ENCODE measurements at places on chromosomes 1 and 21. TPM values are rescaled to one million over a fixed set of nuclear protein-coding genes. Genes with fewer than 3 reads are reported as not detected.

- H3K27ac ChIP-seq = no peak overlapping the region
- H3K36me3 ChIP-seq = no peaks in the 10 kb centered on the region
- H3K4me3 ChIP-seq = no peak overlapping the region
- H3K27me3 ChIP-seq = peaks cover 57% of the 10 kb centered on the region
These were observed 3.0 kb upstream of the BATF3 start for GRCh38 chr1:212702672-212703071.

IQGAP3 gene
- 32.4 TPM for total RNA-seq

DNA sequence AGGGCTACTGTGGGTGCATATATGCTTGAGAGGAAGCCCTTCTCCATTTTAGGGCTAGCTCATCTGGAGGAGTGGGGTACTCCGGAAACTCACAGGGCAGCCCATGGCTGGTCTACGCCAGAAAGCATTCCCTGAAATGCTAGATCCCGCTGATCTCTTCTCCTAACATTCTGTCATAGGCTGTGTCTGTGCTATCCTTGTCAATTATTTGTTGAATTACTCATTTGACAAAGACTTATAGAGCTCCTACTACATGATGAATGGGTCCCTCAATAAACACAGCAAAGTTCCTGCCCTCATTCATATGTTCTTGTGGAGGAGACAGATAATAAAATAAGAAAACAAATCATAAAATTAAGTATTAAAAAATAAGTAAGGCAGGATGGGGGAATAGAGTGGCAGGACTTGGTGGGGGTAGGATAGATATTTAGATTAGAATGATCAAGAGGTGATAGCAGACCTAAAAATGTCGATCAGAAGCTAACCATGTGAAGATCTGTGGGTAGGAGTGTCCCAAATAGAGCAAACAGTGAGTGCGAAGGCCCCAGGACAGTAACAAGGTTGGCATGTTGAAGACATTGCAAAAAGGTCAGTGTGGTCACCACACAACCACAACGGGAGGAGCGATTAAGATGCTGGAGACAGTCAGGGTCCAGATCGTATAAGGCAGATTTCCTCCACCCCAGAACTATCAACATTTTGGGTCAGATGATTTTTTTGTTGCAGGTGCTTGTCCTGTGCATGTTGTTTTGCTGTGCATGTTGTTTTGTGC, 13.2 kb downstream of the NGF start:
- peaks cover 6% of the 10 kb centered on the region for H3K27me3 ChIP-seq
- no peak overlapping the region for H3K4me3 ChIP-seq
- no peak overlapping the region for H3K27ac ChIP-seq
- H3K36me3 ChIP-seq = no peaks in the 10 kb centered on the region
- H3K4me1 ChIP-seq = peaks cover 23% of the 10 kb centered on the region

DNA sequence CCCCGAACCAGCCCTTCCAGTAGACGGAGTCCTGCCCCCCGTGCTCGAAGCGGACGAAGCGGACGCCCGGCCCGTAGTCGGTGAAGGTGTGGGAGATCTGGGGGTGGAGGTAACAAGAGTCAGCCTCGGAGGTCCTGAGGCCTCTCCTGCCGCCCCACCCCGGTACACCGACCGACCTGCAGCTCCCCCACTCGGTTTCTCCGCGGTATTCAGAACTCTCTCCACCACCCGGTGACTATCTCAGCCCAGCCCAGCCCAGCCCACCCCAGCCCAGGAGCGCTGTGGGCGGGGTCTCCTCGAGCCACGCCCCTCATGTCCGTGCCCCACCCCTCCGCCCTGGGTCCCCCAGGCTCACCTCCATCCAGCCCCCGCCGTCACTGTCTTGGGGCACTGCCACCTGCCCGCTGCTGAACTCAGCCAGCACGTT, 5.5 kb downstream of the FBXO2 start:
- H3K4me1 ChIP-seq = peaks cover 7% of the 10 kb centered on the region
- no peak overlapping the region for H3K27ac ChIP-seq
- H3K27me3 ChIP-seq = peaks cover 47% of the 10 kb centered on the region
- no peak overlapping the region for H3K4me3 ChIP-seq

- no peaks in the 10 kb centered on the region for H3K27me3 ChIP-seq
- no peaks in the 10 kb centered on the region for H3K36me3 ChIP-seq
- H3K27ac ChIP-seq = no peak overlapping the region
- no peak for DNase-seq
- peaks cover 4% of the 10 kb centered on the region for H3K4me1 ChIP-seq
These were observed 109.7 kb downstream of the SLC35F3 start for GRCh38 chr1:234014208-234014607.

All from progenitor cell of endocrine pancreas (in vitro differentiated cells).